ENCODE measurements at places on chromosomes 16 and 17.

- no peak for DNase-seq
These were observed 56.5 kb downstream of the SPAG9 start for GRCh38 chr17:51064061-51064735.

DNA sequence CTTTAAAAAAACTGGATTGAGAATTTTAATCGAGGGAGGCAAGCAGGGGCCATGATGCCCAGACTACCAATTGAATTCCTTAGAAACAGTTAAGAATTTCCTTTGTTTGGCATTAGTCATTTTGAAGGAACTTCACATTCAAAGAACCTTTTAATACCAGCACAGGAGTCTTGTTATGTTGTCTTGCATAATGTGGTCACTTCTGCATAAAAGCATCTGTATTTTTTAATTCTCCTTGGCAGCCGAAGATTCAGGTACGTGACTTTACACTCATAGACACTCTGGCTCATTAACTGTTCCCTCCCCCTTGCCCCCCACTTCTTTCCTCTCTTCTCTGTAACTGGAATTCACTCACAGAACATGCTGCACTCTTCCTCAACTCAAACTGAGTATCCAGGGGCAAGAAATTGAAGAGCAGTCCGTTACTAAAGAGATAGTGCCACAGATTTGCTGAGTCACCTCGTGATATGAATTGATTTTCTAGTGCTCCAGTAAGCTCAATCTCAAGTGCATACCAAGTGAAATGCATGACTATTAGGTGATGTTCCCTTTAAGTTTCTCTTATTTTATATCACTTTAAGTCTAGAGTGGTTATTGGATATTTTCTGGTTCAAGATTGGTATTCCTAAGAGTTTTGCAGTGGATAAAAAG is 572.2 kb upstream of the SOX9 start:
- DNase-seq, result no peak

DNA sequence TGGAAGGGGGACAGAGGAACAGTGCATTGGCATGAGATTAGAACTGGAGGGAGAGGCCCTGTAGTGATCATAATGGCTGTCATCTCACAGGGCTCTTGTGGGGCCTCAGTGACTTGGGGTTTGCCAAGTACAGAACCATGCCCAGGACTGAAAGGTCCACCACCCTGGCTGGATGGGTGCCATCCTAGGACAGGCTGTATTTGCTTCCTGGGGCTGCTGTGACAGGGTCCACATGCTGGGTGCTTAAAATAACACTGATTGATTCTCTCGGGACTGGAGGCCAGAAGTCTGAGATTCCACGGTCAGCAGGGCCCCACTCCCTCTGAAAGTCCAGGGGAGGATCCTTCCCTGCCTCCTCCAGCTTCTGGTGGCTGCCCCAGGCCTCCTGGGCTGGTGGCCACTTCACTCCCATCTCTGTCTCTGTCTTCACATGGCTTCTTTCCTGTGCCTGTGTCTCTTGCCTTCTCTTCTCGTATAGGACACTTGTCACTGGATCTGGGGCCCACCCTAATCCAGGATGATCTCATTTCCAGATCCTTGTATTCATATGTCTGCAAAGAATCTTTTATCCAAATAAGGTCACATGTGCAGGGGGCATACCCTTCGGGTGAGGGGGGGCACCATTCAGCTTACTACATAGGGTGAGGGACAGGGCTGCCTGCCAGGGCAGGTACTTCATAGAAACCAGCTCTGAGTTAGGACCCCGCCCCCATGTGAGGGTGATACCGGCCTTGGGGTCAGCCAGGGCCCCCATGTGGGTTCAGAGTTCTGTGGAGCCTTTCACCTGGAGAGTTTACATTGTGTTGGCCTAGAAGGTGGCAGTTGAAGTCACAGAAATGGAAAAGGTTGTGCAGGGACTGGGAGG is 52.6 kb downstream of the USP22 start:
- no peak for DNase-seq

- no peak for DNase-seq
These were observed 19.5 kb downstream of the GP2 start for GRCh38 chr16:20307791-20308190.

DNA sequence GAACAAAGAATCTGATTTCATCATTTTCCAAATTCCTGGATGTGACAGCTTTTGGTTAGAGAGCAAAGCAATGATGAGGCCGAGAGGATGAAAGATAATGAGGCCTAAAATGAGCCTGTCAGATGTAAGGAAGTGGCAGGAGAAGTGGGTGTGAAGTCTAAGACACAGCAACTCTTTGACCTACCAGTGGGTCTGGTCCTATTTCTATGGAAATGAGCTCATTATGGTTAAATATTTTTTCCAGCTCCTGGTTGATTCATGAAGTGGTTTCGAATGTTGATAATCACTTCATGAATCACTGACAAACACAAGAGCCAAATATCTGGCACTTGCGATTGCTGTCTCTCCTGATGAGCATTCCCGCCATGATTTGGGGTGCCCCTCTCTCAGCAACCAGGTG is 273.3 kb upstream of the CDH5 start:
- DNase-seq, result no peak

Data from AML-193 (cell line).